ENCODE measurements at places on chromosomes 3 and 15. TPM values are rescaled to one million over a fixed set of nuclear protein-coding genes. Genes with fewer than 3 reads are reported as not detected.

The ITIH1 gene
- not detected for total RNA-seq

DNA sequence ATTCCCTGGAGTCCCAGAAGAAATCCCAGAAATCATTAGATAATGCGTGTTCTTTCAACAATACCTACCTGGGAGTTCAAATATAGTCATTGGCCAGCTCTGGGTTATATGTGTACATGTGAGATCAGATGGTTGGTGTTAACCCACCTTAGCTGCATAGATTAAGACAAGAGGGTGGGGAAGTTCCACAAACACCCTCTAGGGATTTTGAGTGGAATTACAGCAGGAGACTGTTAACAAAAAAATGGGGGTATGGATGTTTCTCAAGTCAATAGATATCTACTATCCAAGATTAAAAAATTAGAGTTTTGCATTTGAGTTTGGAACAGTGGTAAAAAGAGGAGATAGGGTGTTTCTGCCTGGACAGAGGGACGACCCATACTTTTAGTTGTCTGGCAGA, 282.5 kb upstream of the CNTN3 start:
- H3K4me1 ChIP-seq, result no peaks in the 10 kb centered on the region
- no peaks in the 10 kb centered on the region for H3K36me3 ChIP-seq
- H3K4me3 ChIP-seq, result no peak overlapping the region
- H3K27ac ChIP-seq, result no peak overlapping the region

The ISLR gene
- total RNA-seq, result 0.74 TPM

DNA sequence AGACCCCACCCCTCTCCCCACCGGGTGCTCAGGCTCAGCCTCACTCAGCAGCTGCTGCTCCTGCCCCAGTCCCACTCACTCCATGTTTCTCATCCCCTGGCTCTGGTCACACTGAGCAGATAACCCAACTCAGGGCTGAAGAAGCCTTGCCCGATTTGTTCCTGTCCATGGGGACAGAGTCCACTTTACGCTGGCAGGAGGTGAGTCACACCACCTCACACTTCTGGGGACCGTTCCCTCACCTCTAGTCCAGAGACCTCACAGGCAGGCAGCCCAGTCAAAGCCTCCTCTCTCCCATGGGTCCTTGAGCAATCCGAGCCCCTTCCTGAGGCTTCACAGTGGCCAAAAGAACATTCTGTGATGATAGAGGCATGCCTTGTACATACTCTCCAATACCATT, 1.4 kb downstream of the CIDEC start:
- DNase-seq, result no peak
- no peak overlapping the region for H3K4me3 ChIP-seq
- H3K4me1 ChIP-seq, result no peaks in the 10 kb centered on the region
- no peak overlapping the region for H3K27ac ChIP-seq
- no peaks in the 10 kb centered on the region for H3K36me3 ChIP-seq

The ARPP21 gene
- not detected for total RNA-seq

GRCh38 chr15:90860942-90861675, 7.3 kb upstream of the FURIN start:
- no peaks in the 10 kb centered on the region for H3K27me3 ChIP-seq
- H3K4me1 ChIP-seq, result no peaks in the 10 kb centered on the region
- H3K36me3 ChIP-seq, result no peaks in the 10 kb centered on the region
- no peak overlapping the region for H3K4me3 ChIP-seq
- no peak for DNase-seq

The ALS2CL gene
- 0.20 TPM for total RNA-seq

The NBEAL2 gene
- 17.8 TPM for total RNA-seq

DNA sequence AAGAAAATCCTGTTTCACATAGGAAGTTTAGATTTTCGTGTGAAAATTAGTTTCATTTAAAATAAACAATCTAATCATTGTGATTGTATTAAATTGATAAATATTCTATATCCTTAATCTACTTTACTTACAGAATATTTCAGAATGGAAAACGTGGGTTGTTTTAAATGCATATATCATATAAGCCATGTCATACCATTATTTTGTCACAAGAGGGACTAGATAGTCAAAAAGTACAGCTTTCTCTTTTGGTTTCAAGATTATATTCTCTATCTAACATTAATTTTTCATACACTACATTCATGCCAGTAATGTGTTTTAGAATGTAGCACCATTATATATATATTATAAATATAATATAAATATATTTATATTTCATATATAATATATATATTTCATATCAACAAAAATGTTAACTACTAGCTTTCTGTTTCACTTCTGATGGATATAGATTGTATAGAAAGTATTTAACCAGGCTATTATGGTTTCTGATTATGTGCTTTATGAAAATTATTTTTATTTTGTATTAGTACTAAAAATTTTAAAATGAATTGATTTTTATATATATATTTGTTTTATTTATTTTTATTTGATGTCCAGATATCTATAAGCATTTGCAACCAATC, 45.3 kb downstream of the OSTN start:
- H3K4me3 ChIP-seq, result no peak overlapping the region
- H3K27ac ChIP-seq, result no peak overlapping the region
- H3K36me3 ChIP-seq, result no peaks in the 10 kb centered on the region
- peak; percentile 40 for DNase-seq

- H3K36me3 ChIP-seq, result no peaks in the 10 kb centered on the region
- H3K27ac ChIP-seq, result no peak overlapping the region
- no peak for DNase-seq
- no peaks in the 10 kb centered on the region for H3K27me3 ChIP-seq
- H3K4me3 ChIP-seq, result no peak overlapping the region
- H3K4me1 ChIP-seq, result no peaks in the 10 kb centered on the region
These were observed 223.0 kb upstream of the SATB1 start for GRCh38 chr3:18648159-18648558.

The ZBTB11 gene
- total RNA-seq, result 21.7 TPM

The PRICKLE2 gene
- not detected for total RNA-seq

The CP gene
- total RNA-seq, result not detected

The ZNF710 gene
- total RNA-seq, result 27.3 TPM

GRCh38 chr3:63972196-63972595, 51.1 kb downstream of the PSMD6 start:
- no peak for DNase-seq
- H3K36me3 ChIP-seq, result no peaks in the 10 kb centered on the region
- no peak overlapping the region for H3K27ac ChIP-seq
- no peak overlapping the region for H3K4me3 ChIP-seq

The PDIA5 gene
- 33.4 TPM for total RNA-seq

- no peak overlapping the region for H3K4me3 ChIP-seq
- DNase-seq, result no peak
- H3K27me3 ChIP-seq, result peaks cover 7% of the 10 kb centered on the region
- H3K36me3 ChIP-seq, result no peaks in the 10 kb centered on the region
These were observed 34.1 kb downstream of the CEP19 start for GRCh38 chr3:196677931-196678330.

DNA sequence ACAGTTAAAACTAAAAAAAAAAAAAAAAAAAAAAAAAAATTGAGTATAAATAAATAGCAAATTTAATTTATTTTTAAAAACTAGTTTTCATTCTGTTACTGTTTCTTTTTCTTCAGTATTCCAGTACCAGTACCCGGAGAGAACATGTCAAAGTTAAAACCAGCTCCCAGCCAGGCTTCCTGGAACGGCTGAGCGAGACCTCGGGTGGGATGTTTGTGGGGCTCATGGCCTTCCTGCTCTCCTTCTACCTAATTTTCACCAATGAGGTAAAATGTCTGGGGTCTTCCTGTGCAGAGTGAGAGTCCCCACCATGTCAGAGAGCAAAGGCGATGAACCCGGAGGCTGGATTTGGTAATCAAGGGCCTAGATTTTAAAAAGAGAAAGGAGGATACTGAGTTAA, 4.4 kb downstream of the TMEM43 start:
- no peak for DNase-seq
- H3K27me3 ChIP-seq, result no peaks in the 10 kb centered on the region
- H3K27ac ChIP-seq, result no peak overlapping the region
- peaks cover 7% of the 10 kb centered on the region for H3K4me1 ChIP-seq

GRCh38 chr3:155441026-155441425, 147.5 kb upstream of the STRIT1 start:
- no peak for DNase-seq
- no peak overlapping the region for H3K4me3 ChIP-seq
- no peaks in the 10 kb centered on the region for H3K27me3 ChIP-seq
- H3K27ac ChIP-seq, result no peak overlapping the region
- H3K36me3 ChIP-seq, result no peaks in the 10 kb centered on the region
- H3K4me1 ChIP-seq, result no peaks in the 10 kb centered on the region

GRCh38 chr15:75008221-75008625, 12.9 kb downstream of the SCAMP5 start:
- no peak for DNase-seq
- H3K27ac ChIP-seq, result no peak overlapping the region
- no peaks in the 10 kb centered on the region for H3K36me3 ChIP-seq
- H3K4me1 ChIP-seq, result no peaks in the 10 kb centered on the region
